ENCODE measurements at places on chromosomes 6 and 20. TPM values are rescaled to one million over a fixed set of nuclear protein-coding genes. Genes with fewer than 3 reads are reported as not detected.

SNAI1 gene
- polyA plus RNA-seq = 7.2 TPM

FOXA2 gene
- polyA plus RNA-seq = not detected

DNA sequence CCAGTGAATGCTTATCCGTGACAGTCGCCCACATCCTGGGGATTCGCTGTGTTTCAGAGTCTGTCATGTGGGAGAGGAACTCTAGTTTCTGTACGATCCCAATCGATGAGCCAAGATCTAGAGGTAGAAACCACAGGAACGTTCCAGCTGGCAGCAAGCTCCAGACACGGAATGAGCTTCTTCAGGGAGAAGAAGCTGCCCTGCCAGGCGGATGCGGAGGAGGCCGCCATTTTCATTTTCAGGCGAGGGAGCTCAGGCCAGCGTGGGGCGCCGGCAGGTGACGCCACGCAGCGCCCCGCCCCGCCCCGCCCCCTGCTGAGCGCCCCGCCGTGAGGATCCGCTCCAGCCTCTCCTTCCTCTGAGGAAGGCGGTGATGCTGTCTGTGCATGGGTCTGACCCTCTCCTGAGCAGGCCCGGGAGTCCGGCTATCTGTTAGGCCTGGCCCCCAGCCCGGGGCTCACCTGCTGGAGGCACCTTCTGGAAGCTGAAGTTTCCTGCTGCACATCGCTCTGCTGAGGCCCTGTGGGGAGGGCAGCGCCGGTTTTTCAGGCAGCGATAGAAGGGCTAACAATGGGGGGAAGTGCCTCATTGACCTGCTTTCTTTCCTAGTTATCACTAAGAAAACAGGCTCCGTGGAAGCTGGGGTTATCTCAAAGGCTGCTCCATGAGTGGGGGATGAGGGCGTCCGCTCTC lies 147.5 kb downstream of the ERMARD start:
- DNase-seq = no peak

- DNase-seq = no peak
Observed at GRCh38 chr6:127185437-127185995, 67.0 kb downstream of the RSPO3 start.

DNA sequence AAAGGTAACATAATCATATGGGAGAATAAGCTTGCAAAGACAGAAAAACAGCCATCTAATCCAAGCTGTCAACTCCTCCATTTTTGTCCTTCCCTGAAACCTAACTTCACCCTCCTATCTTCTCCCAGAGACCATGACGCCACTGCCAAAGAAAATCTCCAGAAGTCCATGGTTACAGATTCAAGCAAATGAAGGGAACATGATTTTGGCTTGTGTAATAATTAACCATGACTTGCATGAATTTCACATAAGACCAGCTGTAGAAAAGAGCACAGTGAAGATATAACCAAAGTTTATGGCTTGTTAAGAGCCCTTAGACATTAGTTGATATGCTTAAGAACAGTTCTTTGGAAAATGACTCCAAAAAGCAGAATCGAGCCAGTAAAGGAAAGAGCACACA lies 342.1 kb upstream of the NRSN1 start:
- DNase-seq = no peak

GRCh38 chr6:10465629-10466499 lies 51.0 kb upstream of the TFAP2A start:
- no peak for DNase-seq
